Activated gamma-delta T cell treated with Interleukin-2 at 50 U/mL for 16 hours (primary cell): ENCODE measurements at places on chromosomes 3 and 15.

GRCh38 chr3:45473841-45474240, 85.5 kb downstream of the LARS2 start:
- DNase-seq = no peak

DNA sequence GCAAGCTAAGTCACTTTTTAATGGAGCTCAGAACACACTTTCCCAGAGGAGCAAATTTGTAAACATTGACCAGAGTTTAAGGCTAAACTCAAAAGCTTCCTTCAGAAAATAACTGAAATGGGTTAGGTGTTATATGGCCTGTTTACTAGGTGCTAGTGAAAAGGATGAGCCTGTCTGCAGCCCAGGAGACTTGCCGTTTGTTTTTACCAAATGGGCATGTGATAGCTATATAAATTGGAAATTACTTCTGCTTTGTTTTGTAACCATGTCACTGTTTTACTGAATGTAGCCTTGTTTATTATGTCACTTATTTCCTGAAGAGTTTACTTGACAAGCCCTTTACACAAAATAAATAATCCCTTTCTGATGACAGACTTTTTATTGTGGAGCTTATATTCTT, 109.4 kb upstream of the THSD4 start:
- DNase-seq = no peak

- DNase-seq = no peak
These were observed 592.0 kb upstream of the KCNMB2 start for GRCh38 chr3:177944228-177944661.

- DNase-seq = no peak
These were observed 12.9 kb downstream of the SSUH2 start for GRCh38 chr3:8631661-8632060.
